GM13976 (cell line): ENCODE measurements at places on chromosomes 7 and 10.
A peak's percentile ranks its signal among the peaks of the same experiment; 100 is the strongest.

DNA sequence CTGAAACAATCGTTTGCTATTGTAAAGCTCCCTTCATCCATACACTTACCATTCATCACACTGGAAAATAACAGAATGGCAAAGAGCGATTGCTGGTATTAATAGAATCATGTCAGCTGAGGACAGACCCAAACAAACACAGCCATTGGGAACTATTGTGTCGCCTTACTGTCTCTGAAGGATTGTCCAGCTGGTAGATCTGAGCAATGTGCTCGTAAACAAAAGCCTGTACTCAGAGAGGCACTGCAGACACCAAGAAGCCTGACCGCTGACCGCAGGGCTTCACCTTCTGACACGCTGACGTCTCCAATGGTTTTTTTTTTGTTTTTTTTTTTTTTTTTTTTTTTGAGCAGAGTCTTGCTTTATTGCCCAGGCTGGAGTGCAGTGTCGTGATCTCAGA is 151.0 kb upstream of the FRMD4A start:
- DNase-seq = no peak

DNA sequence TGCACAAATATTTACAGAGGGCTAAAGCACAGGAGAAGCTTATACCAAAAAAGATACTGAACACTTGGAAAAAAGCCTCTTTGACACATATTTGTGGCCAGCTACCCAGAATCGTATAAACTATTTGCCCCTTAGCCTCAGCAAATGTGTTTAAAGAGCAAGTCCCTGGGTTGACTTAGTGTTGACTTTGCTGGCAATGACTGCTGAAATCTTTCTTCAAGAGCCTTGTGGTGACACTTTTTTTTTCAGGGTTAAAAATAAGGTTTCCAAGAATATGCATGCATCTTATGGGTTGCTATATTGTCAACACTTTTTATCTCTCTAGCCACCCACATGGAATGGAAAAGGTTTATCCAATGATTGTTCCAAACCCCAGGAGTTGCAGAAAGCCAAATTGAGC is 14.9 kb upstream of the PLEKHS1 start:
- no peak for DNase-seq

GRCh38 chr7:94212160-94212559 is 182.5 kb upstream of the COL1A2 start:
- no peak for DNase-seq

DNA sequence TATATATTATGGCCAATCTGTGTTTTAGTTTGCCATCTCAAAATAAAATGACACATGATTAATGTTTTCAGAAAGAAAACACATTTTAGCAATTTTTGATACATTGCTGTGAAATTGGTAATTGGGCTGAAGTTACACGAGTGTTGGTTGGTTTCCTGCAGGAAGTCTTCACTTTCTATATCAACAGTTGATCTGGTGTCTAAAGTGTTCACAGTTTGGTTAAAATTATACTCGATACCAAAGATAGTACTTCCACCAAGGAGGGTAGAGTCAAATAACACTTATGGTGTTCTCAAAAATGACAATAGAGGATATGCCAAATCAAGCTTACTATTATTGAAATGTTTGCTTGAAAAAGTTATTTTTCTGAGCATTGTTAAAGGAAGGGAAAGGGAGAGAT is 120.3 kb upstream of the GLCCI1 start:
- DNase-seq = no peak

- DNase-seq = no peak
Measured at GRCh38 chr10:95324436-95325268, 33.8 kb upstream of the PDLIM1 start.

- DNase-seq = no peak
Measured at GRCh38 chr7:91168871-91169829, 95.1 kb upstream of the FZD1 start.

DNA sequence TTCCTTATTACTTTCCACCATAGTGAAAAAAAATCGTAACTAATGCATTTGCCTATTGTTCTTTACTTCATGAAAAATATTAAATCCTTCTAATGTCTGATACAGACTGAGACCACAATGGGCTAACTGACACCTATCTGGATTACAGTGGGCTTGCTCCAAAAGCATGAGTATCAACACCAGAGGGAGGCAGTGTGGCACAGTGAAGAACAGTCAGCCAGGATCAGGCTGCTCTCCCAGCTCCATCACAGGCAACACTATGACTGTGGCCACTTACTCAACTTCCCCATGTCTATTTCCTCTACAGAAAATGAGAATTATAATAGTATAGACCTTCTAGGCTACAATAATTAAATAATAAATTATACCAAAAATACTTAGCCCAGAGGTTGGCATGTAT is 97.2 kb downstream of the SLC25A13 start:
- DNase-seq = peak; percentile 23

- DNase-seq = no peak
Measured at GRCh38 chr10:12510984-12511383, 161.6 kb downstream of the CAMK1D start.
